ENCODE measurements at places on chromosomes 13 and 19.
A peak's percentile ranks its signal among the peaks of the same experiment; 100 is the strongest.

- no peak for DNase-seq
Observed at GRCh38 chr19:45045671-45046353, 7.0 kb downstream of the CLASRP start.

DNA sequence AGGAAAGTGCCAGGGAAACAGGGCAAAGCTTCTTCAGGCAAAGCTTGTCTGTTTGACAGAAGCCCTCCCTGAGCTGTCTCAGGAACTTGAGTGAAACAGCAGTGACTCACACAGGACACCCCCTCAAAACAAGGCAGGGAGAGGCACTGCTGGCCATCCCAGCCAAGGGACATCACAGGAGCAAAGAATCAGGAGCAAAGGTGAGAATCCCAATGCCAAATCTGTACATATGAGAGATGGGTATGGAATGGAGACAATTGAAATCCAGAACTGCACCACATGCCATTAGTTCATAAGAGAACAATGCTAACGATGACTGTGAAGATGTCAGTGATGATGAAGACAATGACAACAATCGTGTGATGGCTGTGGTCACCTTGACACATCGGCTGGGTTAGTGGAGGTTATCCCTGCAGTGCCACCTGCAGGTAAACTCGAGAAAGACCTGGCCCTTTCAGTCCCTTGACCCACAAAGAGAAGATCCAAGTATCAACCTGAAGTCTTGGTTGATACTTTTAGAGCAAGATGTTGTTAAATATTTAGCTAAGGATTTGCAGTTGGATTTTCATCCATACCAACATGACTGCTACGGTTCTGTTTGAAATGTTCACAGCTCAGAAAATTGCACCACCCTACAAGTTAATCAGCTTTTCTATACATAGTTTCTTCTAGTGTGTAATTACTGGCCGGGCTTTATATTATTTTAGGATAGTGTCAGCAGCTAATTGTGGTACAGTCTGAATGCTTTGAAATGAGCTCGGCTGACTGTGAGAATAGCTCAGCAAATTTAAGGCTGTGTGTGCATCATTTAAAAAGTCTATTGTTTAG lies 42.0 kb upstream of the IPO5 start:
- DNase-seq: no peak

GRCh38 chr13:40780822-40781401 lies 8.5 kb upstream of the SLC25A15 start:
- no peak for DNase-seq

DNA sequence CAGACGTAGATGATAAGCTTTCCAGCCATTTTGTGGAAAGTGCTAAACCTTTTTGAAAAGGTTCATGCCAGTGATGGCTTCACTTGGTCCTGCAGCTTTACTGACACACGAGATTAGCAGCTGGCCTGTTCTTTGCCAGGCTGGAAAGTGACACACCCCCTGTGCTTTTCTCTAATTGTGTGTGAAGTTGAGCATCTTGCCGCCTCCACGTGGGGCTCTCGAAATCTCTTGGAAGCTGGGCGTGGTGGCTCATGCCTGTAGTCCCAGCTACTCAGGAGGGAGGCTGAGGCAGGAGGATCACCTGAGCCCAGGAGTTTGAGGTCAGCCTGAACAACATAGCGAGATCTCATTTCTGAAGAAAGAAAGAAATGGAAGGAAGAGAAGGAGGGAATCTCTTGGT lies 25.3 kb upstream of the EHD2 start:
- no peak for DNase-seq

- DNase-seq: no peak
Observed at GRCh38 chr19:23305555-23305954, 55.4 kb upstream of the ZNF724 start.

DNA sequence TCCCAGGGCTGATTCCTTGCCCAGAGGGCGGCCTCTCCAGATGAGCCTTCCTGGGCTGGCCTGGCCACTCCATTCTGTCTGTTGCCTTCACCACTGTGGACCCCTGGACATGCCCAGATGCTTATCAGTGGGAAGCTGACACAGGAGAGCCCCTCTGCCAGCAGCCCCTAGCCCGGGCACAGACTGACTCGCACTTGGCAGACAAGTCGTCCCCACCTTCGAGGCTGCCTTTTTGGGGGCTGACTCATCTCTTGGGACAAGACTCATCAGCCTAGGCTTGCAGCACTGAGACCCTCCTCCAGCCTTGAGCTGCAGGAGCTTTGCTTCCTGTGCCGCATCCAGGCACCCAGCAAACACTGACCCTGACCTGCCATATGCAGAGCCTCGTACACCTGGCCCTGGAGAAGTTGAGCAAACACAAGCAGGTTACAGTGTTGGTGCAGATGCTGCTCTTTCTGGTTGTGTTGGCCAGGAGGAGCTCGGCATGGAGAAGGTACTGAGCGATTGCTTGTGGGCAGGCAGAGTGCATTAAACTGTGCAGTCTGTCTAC lies 8.1 kb downstream of the CHST8 start:
- DNase-seq: no peak

DNA sequence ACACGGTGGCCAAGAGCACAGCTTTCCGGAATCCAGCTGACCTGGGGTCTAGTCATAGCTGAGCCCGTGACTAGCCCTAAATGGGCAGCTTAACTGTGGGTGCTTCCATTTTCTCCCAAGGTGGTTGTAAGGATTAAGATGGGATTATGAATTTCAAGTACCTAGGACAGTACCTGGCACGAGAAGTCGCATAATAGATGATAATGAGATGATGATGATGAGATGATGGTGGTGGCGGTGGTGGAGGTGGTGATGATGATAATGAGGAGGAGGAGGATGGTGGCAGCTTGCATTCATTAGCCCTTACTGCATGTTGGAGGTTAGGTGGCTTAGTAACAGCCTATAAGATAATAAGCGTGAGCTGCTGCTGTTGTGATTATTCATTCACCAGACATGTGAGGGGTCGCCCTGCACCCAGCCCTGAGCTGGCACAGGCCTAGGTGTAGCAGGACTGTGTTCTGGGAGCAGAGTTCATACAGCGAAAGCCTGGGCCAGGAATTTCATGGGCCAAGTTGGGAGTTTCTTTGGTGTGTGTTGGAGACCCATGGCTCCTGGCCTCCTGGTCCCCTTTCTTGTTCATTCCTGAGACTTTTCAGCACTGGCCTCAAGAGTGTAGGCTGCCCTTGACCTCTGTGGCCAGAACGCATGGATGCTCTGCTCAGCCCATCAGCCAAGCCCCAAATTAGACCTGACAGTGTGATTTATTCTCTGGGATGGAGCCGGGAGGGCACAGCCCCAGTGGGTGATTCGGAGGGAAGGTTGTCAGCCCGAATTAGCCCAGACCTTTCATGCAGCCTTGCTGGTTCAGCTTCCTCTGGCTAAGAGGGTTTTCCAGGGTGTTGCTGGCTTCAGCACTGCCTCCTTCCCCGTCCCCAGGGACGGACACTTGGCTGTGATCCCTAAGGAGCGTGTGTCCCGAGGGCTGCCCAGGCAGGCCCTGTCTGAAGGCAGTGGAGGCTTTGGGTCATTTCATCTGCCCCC lies 128.8 kb downstream of the SIPA1L3 start:
- no peak for DNase-seq

DNA sequence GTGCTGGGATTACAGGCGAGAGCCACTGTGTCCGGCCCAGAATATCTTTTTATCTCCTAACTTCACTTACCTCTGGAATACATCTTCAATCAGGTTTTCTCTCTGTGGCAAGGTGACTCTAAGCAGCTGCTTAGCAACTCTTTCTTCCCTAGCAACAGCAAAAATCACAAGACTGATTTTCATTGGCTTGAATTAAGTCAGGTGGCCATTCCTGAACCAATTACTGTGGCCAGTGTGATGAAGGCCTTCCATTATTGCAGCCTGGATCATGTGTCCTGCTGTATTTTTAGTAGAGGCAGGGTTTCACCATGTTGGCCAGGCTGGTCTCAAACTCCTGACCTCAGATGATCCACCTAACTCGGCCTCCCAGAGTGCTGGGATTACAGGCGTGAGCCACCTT lies 9.0 kb upstream of the LTBP4 start:
- no peak for DNase-seq

- peak; percentile 90 for DNase-seq
Observed at GRCh38 chr13:107211073-107211472, 643.1 kb upstream of the ARGLU1 start.

GRCh38 chr19:4425537-4425936 lies 23.1 kb downstream of the CHAF1A start:
- DNase-seq: no peak

DNA sequence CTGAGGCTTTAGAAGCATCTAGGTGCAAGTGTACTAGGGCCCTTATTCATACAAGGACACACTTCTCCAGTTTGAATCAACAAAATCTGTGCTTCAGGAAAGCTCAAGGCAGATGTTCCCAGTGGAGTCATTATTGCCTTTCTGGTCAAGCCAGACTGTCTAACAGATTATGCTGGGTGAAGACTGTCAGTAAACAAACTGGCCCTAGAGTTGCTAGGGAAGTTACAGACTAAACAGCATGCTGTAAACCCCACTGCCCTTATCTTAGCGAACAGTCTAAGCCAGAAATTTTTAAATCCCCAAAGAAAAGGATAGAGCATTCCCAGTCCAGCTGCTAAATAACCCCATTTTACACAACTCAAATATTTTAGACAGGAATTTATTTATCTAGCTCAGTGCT lies 1701.3 kb upstream of the PRR20A start:
- no peak for DNase-seq

Data from muscle of arm (tissue), 14 donors.